Motor neuron (in vitro differentiated cells): ENCODE measurements at places on chromosomes 1 and 21.

GRCh38 chr1:239140968-239141367, 245.4 kb upstream of the CHRM3 start:
- no peak for ATAC-seq

DNA sequence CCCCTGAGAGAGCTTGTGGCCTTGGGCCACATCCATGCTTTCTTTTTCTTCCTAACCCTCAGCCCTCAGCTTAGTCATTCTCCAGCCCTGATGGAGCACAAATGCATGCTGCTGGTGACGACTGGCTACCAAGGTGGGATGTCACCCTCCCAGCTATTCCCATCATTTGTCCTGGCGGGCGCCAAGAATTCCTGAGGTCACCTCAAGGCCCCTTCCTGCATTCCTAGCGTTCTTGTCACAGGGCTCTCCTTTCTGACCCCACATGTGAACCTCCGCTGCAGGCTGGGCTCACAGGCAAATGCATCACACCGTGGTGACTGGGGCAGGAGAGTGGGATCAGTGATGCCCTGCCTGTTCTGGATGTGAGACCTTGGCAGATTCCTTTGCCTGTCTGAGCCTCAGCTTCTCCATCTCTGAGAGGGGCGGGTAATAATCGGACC, 53.4 kb upstream of the IFFO2 start:
- ATAC-seq: no peak

DNA sequence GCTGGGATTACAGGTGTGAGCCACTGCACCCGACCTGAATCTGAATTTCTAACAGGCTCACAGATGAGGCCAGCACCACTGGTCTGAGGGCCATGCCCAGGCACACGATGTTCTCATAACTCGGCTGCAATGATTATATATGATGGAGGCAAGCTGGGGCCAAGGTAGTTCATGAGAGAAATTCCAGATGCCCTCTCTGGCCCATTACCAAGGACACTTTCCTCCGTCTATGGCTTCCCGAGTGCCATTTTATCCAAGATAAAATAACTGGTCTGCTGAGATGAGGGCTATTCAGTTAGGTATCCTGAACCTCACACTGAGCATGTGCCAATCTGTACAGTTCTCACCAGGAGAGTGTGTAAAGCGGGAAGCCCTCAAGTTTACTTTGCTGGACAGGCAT, 16.5 kb downstream of the TMPRSS2 start:
- no peak for ATAC-seq

DNA sequence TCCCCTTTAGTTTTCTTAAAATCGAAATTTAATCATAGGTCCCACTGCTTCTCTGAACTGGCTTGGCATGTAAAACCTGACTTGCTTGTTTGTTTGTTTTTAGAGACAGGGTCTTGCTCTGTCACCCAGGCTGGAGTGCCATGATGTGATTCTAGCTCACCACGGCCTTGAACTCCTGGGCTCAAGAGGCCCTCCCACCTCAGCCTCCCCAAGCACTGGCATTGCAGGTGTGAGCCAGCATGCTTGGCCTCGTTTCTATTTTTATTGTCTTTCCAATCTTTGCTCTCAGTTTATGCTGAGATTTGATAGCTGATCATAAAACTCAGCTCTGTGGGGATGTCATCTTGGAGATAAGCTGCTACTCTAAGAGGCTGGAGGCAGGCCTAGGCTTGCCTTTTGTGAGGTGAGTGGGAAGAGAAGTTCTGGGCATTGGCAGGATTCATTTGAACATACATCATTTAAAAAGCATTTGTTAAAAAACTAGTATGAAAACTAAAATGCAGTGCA, 51.5 kb upstream of the GCLM start:
- no peak for ATAC-seq
